ENCODE measurements at places on chromosomes 3 and 15.

GRCh38 chr3:13513051-13513912, 33.2 kb downstream of the HDAC11 start:
- DNase-seq: no peak

DNA sequence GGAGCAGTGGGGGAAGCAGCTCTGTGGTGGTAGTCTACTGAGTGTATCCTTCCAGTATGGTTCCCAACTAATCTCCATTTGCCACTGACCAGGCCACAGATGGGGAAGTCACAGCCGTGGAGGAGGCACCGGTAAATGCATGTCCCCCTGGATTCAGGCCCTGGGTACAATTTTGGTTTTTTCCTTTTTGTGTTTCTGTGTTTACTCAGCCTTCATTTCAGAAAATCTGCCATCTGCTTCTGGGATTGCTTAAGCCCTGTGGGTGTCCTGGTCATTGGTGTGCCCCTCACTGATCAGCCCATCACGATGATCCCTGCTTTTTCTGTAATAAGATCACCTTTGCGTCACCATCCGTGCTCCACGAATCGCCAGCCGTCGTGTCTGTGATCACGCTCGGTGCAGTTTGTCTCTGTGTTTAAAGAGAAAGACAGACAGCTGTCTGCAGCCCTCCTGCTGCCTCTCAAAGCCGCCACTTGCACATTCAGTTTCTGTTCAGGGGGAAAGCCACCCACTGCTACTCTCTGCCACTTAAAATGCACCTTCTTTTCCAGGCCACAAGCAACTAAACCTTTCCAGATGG, 68.9 kb downstream of the DNASE1L3 start:
- no peak for DNase-seq

GRCh38 chr3:20458994-20459716, 273.1 kb upstream of the SGO1 start:
- no peak for DNase-seq

DNA sequence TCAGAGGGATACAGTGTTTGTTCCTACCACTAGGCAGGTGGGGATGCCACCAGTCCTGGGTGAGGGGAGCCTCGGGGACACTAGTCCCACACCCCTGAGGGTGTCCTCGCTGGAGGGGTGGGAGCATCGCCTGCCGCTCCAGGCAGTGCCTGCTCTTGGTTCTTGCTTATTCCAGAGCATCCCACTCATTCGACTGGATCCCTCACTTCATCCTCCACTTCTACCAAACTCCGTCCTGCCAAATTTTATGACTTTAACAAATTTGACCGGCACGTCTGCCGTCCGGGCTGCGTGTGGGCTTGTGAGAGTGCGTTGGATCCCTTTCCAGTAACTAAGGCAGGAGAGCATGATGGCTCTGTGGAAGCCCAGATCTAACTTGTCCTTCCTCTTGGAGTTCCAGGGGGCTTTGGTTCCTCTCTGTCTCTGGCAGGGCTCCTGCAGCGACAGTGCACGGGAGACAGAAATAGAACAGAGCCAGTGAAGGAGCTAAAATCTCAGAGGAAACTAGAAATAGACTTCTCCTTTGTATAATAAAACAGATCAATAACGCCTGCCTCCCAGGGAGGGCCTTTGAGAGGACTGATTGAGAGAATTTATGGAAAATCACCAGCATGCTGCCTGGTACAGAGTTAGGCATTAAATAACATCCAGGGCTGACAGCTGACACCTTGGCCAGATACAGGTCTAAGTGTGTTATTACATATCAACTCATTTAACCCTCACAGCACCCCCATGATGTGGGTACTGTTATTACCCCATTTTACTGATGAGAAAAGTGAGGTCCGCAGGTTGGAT, 34.5 kb downstream of the MGLL start:
- DNase-seq: no peak

DNA sequence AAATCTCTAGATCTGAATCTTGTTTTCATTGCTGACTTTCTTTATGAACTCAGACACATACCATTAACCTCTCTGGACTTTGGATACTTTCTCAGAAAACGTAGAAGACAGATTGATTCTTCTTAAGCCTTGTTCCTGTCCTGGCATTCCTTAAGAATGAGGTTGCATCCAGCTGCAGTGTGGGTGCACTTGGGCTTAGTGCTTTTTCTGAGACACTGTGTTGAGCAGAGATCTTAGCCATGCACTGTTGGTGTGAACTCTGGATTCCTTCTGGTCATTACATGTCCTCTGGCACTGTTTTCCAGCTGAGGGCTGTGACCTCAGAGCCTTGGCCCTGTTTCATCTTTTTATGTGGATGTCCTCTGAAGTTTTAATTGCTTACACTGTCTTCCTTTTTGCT, 428.3 kb downstream of the CNTN4 start:
- DNase-seq: no peak

- DNase-seq: no peak
These were observed 138.8 kb downstream of the PDZRN3 start for GRCh38 chr3:73485877-73486330.

- no peak for DNase-seq
These were observed 722 bp downstream of the CHRNA3 start for GRCh38 chr15:78620021-78620526.

GRCh38 chr3:138078096-138078495, 37.3 kb downstream of the DZIP1L start:
- DNase-seq: no peak

DNA sequence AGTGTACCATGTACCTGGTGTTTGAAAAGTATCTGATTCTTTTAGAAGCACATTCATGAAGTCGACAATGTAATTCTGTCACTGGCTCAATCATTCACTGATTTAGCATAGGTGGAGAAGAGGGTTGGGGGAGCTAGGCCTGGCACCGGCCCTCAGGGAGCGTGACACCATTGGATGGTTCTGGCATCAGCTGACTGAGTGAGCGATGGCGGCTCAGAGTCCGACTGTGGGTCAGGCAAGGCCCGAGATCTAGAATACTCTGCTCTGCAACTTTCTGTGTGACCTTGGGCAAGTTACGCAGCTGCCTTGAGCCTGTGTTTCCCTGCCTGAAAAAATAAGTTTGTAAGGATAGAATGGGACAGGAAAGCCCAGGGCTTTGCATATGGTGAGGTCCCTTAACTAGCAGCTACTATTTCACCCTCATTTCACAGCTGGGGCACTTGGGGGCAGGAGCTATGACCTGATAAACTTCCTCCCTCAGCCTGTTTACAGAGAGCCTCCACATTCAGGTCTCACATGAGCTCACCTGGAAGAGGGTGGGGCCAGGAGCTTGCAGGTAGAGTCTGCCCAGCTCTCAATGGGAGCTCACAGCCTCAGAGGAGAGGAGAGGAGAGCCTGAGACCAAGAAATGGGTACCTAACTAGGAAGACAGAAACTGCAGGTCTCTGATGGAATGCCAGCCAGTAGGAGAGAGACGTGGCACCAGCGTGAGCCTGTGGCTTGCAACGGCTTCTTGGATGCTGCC, 153.7 kb upstream of the TLE3 start:
- DNase-seq: no peak

GRCh38 chr3:87973906-87974305, 84.9 kb downstream of the CGGBP1 start:
- DNase-seq: no peak

DNA sequence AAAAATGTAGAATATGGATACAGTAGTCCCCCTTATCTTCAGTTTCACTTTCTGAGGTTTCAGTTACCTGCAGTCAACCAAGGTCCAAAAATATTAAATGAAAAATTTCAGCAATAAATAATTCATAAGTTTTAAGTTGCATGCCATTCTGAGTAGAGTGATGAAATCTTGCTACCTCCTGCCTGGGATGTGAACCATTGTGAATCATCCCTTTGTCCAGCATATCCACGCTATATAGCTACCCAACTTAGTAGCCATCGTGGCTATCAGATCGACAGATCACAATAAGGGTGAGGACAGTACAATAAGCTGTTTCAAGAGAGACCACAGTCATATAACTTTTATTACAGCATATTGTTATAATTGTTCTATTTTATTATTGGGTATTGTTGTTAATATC, 1.2 kb upstream of the LARS2 start:
- no peak for DNase-seq

DNA sequence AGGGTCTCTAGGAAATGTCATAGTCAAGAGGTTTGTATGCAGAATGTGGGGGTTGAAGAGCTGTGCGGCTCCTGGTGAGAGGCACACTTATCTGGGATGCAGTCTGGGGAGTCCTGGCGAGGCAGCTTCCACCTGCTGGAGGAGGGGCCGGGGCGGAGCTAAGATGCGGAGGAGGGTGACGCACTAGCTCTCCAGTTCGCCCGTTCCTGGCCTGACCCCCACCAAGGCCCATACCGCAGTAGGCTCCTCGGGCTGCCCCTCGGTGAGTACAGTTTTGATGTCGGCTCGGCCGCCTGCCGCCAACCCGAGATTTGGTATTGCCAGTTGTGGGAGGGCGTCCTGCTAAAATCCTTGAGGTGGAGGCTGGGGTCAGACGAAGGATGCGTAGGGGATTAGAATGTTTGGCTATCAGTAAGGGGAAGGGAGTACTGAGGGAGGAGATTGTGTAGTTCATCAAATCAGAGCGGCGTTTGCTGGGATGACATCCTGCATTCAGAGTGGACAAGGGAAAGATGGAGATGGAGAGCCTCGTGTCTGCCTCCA, at the start of gene SCG5:
Gene SCG5 (plus strand): TSS at position 194 of the 543 bp plus-strand sequence. CDS start 1,883 bp downstream, outside the sequence.
- DNase-seq: no peak

GRCh38 chr3:106018929-106019550, 150.2 kb upstream of the CBLB start:
- DNase-seq: no peak

- DNase-seq: no peak
These were observed 65.7 kb downstream of the TJP1 start for GRCh38 chr15:29756358-29757267.

GRCh38 chr3:9809615-9810432, at the start of gene TTLL3:
Gene TTLL3 (plus strand): TSS chr3:9810262. CDS start chr3:9810662, 400 bp downstream.
- peak; percentile 8 for DNase-seq

DNA sequence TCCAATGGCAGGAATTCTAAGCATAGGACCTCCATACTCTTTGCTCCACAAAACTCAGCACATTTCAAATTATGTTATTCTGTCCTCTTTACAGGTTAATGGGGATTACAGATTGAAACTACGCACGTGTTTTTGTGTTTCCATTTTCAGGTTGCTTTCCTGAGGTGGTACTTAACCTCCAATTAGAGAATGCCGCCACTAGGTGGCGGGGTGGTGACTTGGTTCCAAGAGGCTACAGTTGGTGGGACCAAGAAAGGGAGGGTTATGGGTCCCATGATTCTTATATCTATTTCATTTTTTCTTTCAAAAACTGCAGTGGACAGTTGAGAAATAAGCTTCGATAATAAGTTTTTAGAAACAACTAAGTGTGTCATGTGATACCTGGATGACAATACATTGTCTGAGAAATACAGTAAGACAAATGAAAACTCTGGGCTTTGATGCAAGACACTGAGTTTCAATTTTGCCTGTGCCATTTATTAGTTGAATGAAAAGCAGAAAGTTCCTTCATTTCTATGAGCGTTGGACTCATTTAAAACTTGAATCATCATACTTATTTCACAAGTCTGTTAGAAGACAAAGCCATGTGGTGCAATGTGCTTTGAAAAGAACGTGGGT, 539.0 kb downstream of the FGF12 start:
- peak; percentile 1 for DNase-seq

DNA sequence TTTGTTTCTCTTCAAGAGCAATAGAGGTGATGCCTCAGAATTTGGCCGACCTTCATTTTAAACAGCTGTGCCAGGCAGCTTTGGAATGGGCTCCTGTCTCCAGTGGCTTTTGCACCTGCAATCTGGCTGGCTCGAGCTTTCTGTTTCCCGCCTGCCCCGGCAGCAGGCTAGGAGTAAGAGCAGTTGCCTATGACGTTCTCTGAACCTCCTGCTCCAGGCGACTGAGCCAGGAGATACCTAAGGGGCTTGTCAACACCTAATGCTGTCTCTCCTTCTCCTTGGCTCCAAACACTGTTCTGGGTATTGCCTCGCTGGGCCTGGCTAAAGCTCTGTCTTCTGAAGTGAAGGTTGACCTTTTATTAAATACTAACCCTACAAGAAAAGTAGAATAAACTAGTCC, 229.9 kb downstream of the LRRN1 start:
- no peak for DNase-seq

- DNase-seq: no peak
These were observed 4.9 kb upstream of the MME start for GRCh38 chr3:155075200-155075599.

- no peak for DNase-seq
These were observed 99.5 kb upstream of the MCTP2 start for GRCh38 chr15:94131875-94132274.

DNA sequence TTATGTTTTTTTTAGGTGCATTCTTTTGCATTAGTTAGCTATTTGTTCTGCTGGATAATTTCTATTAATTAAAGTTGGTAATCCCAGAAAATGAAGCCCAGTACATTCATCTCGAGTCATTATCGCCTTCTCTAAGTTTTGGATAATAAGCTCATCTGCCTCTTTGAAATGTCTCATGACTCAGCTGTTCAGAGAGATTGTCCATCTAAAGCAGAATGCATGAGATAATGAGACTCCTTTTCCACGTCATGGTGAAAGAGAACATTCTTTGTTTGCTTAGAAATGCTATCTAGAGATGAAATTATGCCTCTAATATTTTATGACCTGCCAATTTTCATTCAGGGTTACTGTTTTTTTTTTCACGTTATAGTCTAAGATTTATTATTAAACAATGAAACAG, 374.7 kb upstream of the GOLIM4 start:
- no peak for DNase-seq
